Fibroblast of mammary gland (primary cell): ENCODE measurements at places on chromosomes 3 and 15.

DNA sequence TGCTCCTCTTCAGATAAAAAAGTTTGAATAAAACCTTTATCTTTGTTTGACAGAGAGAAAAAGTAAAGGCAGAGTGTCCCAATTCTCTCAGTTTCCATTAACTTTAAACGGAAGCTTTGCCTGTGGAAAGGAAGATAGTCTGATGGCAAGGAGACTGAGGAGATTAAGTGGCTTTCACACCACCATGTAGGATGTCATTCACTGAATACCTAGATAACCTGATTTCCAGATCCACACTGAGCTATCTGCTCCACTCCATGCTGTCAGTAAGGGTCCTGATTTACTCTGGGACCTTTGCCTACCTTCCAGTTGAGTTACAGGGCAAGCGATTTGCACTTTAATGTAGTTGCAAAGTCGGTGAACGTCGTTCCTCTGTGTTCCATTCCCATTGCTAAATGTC, 233.4 kb upstream of the TBL1XR1 start:
- DNase-seq = no peak

DNA sequence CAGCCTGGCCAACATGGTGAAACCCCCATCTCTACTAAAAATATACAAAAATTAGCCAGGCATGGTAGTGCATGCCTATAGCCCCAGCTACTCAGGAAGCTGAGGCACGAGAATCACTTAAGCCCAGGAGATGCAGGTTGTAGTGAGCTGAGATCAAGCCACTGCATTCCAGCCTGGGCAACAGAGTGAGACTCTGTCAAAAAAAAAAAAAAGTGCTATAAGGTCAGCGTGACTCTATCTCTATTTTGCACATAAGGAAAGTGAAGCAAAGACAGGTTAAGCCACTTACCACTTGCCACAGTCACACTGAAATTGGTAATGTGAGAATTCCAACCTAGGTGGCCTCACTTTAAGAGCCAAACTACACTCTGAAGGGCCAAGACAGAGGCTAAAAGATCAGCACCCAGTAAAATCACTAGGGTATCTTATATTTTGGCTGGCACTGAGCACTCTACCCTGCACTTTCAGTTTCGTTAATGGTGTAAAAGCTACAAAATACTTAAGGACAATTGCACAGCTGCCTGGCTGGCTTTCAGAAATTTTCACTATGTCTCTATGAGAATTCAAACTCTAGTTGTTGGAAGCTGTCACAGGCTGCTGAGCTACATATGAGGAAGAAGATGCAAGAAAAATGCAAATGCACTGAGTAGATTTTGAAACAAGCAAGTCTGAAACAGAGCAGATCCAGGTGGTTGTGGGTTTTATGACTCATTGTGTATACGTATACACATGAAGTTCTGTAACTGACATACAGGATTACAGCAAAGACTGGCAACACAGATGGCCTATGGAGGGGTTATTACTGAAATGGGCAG, 32.7 kb downstream of the TRANK1 start:
- DNase-seq = peak; percentile 88

GRCh38 chr3:143538577-143538981, 309.7 kb downstream of the SLC9A9 start:
- DNase-seq = peak; percentile 97

GRCh38 chr3:86996261-86996955, 5.5 kb upstream of the VGLL3 start:
- DNase-seq = peak; percentile 42

DNA sequence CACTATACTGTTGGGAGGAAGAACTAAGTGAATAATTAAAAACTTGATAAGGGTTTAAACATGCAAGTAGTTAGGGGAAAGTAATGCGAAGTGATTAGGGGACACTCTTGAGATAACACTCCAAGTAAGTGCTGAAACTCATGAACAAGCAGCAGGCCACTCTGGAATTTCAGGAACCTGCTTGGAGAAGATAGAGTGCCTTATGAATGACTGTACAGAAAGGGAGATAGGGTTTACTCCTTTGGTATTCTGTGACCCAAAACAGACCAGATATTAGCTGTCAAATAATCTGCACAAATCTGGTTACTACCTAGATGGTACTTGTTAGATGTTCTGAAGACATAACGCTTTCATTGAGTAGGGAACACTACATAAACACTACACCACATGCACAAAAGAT, 85.6 kb downstream of the FRMD4B start:
- DNase-seq = no peak

DNA sequence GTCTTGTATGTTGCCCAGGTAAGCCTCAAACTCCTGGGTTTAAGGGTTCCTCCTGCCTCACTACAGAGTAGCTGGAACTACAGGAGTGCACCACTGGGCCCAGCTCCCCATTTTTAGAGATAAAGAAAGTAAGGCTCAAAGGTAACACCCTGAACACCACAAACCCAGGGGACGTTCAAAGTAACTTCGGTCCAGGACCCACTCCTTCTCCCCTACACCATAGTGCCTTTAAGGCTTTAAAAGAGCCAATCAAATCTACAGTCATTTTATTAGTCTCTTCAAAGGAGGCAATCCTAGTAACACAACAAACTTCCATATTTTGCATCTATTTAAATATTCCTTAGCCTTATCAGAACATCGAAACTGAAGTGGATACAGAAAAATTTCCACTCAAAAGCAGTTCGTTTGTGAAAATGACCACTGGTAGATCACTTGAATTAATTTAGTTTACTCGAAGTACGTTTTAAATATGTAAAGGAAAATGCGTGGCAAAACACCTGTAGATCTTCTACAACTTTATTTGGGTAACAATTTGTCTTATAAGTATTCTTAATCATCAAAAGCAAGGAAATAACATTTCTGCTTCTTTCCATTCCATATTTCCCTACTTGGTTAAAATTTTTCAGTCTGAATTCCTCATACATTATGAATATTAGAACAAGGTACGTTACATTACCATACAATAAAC, 1.8 kb downstream of the STAG1 start:
- DNase-seq = peak; percentile 20

- peak; percentile 60 for DNase-seq
Observed at GRCh38 chr15:70833861-70834765, 19.8 kb downstream of the LARP6 start.

DNA sequence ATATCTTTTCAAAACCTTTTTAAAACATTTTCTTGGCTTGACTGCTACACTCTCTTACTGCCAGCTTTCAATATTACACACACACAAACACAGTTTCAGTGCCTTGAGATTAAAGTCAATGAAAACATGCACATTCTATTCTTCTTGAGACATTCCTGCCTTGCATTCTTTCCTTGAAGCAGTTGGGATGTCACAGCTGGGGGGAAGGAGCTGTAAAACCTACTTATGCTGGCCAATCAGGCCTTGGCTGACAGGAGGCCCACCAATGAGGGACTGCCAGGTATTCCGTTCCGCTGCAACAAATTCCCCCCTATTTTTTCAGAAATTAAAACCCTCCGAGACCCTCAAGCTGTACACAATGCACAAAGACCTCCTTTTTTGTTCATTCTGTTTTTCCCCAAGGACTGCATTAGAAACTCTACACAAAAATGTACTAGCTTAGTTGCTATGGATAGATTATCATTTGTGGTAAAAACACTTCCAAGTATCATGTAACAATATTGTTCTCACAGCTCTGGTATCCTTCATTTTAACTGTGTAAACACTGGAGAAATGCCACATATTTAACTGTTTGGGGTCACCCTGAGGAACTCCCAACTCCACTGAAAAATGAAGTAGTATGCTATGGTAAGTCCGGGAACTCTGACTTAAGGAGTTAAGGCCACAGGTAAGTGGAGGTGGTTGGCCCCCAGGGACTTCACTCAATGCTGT, 18.5 kb downstream of the FSTL1 start:
- DNase-seq = peak; percentile 52

- DNase-seq = peak; percentile 49
Observed at GRCh38 chr3:108462899-108463298, 47.5 kb downstream of the MYH15 start.

DNA sequence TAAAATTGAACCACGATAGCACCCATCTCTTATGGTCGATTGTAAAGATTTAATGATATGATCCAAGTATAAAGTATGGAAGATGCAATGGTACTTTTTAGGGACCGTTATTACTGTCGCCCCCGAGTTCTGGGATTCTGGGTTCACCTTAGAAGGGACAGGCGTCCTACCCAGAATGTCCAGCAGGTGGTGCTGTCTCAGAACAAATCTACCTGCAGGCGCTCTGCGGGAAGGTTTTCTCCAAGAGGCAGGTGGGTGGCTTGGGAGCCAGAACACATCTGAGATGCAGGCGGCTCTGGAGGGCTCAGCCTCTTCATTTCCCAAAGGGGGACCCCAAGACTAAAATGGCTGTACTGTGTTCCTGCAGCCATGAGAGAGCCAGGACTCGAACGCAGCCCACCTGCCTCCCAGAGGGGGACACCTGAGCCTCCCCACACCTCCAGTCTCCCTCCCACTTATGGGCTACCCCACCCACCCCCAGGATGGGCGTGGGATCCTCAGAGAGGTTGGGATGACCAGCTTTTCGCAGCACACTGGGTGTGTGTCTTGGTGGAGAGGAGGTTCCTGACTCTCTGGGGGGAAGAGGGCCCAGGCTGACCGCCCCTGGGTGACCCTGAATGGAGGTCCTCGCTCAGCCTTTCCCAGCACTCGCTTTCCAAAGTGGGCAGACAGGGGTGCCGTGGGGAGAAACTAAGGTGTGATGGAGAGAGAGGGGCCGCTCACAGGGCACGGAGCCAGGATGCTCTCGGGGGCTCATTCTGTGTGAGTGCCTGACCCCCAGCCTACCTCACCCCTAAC, 28.1 kb upstream of the CORO2B start:
- peak; percentile 57 for DNase-seq
